ENCODE measurements at places on chromosomes 16 and 17. TPM values are rescaled to one million over a fixed set of nuclear protein-coding genes. Genes with fewer than 3 reads are reported as not detected.

GRCh38 chr16:89374393-89374960 lies 115.9 kb downstream of the ANKRD11 start:
- no peak for DNase-seq

- no peak for DNase-seq
These were observed 60.7 kb upstream of the CACNG4 start for GRCh38 chr17:66903781-66904180.

DNA sequence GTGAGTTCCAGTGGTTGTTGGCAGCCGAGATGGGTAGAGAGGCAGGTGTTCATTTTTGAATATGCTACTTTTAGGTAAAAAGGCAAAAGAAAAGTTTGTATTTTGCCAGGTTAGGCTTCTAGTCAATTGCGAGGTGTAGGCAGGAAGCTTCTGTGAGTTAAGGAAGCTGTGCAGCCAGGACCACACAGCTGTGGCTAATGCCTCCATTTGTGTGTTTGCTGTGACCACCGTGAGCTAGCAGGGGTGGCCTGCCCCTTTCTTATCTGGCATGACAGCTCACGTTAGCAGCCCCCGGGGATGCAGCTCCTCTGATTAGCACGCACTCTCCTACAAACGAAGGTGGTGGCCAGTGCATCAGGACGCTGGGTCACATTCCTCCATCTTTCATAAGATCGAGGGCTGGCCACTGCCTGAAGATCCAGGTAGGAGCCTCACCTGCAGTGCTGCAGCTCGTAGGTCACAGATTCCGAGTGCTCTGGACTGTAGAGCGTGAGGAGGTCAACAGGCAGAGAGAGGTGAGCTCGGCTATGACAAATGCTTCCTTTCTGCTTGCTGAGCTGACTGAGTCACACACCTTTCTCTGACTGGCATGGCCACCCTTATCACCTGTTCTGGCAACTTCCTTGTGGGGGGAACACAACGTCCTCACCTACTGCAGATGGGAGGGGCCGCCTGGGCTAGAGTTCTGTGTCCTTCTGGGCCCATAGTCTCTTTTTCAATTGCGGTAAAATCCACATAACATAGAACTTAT lies 244.4 kb downstream of the HS3ST3B1 start:
- no peak for DNase-seq

DNA sequence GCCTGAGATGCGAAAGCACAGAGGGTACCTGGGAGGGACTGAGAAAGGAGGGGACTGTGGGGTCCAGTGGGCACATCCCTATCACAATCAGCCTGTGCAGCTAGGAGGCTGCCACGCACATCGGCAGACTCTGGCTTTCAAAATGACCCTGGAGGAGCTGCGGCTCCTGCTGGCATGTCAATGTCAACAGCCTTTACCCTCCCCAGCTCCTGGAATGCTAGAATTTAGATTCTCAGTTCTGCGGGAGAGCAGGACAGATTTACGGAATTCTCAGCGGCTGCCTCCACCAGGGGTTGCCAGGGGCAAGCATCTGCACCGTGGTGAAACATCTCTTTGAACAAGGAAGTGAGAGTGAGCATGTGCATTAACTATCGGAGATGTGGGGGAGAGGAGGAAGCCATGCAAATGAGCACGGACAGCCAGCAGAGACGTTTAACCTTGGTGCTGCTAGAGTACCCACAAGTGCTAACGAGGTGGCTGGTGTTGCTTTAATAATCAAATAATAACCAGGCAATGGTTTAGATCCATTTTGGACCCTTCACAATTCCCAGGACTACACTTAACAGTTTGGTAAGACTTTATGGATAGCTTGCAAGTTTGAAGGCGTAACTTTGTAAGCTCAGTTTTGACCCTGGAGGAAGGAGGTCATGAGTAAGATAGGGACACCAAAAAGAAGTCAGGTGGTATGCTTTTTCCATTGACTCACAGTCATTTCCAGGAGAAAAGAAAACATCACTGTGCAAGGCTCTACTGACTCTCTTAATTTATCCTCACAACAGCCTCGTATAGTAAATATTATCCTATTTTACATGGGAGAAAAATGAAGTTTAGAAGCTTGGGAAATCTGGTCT lies 54.1 kb downstream of the XYLT1 start:
- DNase-seq: no peak

DNA sequence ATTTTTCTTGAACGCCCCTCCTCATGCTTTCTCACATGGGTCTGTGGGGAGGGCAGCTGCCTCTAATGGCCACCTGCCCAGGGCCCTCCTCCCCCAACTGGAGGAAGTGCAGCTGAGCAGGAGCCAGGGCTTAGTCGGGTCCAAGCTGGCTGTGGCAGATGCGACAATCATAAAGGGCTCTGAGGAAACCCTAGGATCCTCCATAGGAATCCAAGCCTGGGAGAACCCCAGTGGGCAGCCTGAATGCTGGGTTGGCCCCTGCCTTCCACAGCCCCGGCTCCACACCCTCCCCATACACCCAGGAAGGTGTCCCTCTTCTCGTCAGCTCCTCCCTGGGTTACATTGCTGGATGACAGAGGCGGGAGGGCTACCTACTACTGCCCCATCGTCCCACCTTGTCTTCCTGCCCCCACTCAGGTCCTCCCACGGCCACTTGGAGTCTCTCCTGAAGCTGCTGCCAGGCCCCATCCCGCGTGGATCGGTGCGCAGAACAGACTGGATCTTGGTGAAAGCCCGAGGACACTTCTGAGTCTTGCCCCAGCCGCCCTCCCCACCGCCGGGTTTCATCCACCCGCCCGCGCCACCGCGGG lies 15.6 kb upstream of the CBFB start:
- no peak for DNase-seq

GRCh38 chr17:31130286-31131224 lies 35.8 kb downstream of the NF1 start:
- DNase-seq: no peak

- peak; percentile 17 for DNase-seq
These were observed 4.8 kb downstream of the DHODH start for GRCh38 chr16:72013389-72013788.

GRCh38 chr16:87782033-87782432 lies 16.2 kb upstream of the KLHDC4 start:
- DNase-seq: no peak

- no peak for DNase-seq
These were observed 256.7 kb downstream of the CBLN1 start for GRCh38 chr16:49024896-49025295.

DNA sequence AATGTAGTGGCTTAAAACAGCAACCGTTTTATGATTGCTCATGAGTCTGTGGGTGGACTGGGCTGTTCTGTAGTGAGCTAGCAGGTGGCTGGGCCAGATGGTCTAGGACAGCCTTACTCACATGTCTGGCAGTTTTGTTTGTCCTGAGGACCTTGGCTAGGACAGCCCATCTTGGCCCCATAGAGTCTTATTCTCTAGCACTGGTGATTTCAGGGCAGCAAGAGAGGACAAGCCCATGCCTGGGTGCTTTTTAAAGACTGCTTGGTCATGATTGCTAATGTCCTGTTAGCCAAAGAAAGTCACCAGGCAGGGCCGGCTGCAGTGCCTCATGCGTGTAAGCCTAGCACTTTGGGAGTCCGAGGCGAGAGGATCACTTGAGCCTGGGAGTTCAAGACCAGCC lies 139.8 kb downstream of the KATNIP start:
- no peak for DNase-seq

DNA sequence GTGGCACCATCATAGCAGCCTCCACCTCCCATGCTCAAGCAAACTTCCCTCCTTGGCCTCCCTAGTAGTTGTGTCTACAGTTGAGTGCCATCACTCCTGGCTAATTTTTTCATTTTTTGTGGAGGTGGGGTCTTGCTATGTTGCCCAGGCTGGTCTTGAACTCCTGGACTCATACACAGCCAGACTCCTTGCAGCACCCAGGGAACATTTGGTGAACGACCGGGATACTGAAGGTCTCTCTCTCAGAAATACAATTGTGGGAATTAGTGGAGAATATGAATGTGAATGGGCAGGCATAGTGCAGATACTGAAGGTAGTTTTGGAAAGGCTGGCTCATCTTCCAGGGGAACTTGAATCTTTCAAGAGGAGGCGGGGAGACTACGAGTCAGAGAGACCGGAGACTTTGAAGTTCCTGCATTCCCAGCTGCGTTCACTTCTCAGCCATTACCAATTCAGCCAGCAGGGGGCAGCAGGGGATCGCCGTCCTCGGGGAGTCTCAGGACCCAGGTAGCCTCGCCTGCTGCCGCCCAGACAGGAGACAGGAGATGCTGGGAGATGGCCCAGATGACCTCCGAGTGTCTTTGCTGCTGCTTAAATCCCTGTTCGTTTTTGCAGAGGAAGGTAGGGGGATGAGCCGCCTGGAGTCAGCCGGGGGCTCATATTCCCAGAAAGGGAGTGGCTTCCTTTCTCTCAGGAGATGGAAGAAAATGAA lies 68.6 kb downstream of the HAPSTR1 start:
- peak; percentile 68 for DNase-seq

GRCh38 chr17:10614536-10615155 lies 42.5 kb downstream of the MYH3 start:
- DNase-seq: peak; percentile 68

DNA sequence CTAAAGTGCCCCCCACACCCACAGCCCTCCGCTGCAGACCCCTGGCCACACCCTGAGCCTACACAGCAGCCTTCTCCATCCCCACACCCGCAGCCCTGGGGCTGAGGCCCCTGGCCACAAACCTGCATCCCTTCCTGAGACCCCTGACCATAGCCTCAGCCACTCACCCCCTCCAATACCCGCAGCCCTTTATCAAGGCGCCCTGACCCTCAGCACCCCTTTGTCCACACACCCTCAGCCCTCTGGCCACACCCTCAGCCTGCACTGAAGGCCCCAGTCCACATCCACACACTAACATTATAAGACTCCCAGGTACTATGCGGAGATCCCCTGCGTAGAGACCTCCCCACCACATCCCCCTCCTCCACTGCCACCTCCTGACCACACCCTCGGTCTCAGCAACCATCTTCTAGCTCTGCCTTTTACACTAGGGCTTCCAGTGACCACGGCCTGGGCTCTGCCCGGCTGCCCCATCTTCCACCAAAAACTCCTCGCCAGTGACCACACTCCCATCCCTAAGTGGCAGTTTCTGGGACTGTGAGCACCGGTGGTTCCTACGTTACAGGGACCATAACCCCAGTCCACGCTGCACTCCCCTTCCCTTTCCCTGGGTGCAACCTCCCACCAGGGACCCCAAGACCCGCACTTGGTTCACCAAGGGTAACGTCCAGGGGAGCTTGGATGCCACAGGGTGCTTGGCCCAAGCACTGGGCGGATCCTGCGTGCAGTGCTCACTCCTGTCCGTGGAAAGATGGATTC lies 818 bp downstream of the TPPP3 start:
- no peak for DNase-seq

DNA sequence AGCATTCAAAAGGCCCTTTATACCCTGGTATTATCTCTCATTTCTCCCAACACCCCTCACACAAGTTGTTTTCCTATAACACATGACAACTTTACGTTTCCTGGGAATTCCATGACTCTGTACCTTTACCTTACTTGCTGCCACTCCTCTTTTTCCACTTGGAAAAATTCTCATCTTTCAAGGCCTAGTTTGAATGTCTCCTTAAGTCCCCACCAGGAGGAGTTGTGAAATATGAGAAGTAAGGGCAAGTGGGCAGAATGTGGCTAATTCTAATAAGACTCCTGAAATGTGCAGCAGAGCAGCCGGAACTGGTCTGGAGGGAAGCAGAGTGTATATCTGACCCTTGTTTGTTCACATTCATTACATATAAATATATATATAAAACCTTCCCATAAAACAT lies 39.7 kb downstream of the BRCA1 start:
- DNase-seq: no peak

DNA sequence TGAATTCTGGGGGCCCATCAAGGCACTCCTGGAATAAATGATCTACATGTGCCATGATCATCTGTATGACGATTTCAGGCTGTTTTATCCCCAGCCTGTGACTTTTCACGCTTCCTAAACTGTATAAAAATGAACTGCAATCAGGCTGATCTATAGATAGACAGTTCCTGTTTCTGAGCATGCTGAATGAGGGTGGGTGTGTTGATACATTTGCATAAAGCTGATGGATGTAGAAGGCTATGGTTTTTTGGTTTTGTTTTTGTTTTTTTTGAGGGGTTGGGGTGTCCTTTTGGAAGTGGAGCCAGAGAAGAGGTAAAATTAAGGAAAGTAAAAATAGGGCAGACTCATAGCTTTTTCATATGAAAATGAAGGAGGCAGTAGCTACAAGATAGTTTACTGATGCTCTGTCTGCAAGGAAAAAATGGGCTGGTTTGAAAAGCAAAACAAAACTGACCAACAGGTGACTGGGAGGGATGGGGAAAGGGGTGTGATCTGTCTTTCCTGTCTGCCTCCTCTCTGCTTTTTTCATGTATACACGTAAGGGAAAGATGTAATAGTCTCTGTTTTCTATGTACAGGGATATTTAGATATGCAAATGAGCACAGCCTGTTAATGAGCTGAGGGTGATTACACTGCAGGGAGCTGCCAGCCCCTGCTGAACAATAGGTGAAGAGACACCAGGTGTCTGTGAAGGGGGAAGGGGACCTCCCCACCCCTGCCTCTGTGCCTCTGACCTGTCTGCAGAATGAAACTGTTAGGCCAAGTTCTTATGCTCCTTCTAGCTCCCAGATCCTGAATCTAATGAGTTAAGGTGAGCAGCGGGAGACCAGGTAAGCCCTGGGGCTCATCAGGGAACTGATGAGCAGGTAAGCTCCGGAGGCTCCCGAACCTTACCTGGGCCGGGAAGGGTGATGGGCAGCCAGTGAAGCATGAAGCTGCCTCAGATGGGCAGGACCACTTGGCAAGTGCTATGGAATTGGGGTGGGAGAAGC lies 46.6 kb upstream of the LYRM9 start:
- no peak for DNase-seq

- DNase-seq: no peak
These were observed 671.2 kb downstream of the CDH8 start for GRCh38 chr16:61364990-61365389.

ABCC6 gene
- total RNA-seq: not detected

PRPSAP2 gene
- 49.5 TPM for total RNA-seq

RAD51D gene
- total RNA-seq: 11.0 TPM

CALB2 gene
- total RNA-seq: 2.6 TPM

EPN2 gene
- 10.4 TPM for total RNA-seq

NHLRC4 gene
- total RNA-seq: not detected

ABCC3 gene
- 28.1 TPM for total RNA-seq

CRISPLD2 gene
- 0.95 TPM for total RNA-seq

Measured in A172 (cell line).